Stimulated activated CD8-positive, alpha-beta memory T cell treated with anti-CD3 and anti-CD28 coated beads, Interleukin-12 subunit alpha, Interleukin-12 subunit beta, amount 100 ng/mL, for 4 hours (primary cell): ENCODE measurements at places on chromosomes 13 and 19.
A peak's percentile ranks its signal among the peaks of the same experiment; 100 is the strongest.

- DNase-seq, result no peak
Measured at GRCh38 chr19:46907880-46908279, 47.1 kb downstream of the ARHGAP35 start.

DNA sequence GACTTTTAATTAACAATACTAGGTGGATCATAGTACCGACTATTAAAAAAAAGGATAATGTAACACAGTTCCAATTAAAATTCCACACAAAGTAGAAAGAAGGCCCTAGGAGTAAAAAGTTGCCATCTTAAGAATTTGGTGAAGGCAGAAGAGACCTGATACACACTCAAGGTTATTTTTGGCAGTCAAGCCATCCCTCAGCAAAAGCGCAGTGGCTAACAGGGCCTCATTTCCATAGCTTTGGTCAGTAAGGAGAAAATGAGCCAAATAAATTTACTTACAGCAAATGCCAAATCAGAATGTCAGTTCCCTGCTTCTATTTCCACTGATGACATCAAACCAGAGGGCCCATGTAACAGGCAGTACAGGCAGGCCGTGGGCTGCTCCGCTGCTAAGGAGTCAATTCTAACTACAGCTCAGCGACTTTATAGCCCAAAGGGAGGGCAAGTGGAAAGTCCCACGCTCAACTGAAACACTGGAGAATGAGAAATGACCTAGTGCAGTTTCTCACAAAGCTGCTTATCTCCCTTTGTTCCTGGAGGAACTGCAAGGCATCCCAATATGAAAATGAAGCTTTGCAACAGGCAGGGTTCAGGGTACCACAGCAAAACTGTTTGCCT lies 6.3 kb downstream of the ARGLU1 start:
- DNase-seq, result no peak

DNA sequence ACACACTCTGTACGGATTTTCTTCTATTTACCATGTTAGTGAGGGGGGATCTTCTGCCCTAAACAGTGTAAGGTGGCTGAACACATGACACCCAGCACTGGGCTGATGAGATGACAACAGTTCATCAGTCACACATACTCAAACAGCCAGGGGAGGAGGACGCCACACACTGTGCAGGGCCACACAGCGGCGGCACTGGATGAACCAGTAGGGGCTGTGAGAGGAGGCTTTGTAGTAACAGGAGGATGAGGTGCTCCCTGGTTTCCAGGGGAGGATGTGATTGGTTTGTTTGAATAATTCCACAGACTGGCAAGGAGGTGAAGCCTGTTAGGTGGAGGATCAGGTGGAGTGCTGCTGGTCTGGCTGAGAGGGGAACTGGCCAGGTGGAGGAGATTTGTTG lies 16.3 kb upstream of the GTF3A start:
- no peak for DNase-seq

DNA sequence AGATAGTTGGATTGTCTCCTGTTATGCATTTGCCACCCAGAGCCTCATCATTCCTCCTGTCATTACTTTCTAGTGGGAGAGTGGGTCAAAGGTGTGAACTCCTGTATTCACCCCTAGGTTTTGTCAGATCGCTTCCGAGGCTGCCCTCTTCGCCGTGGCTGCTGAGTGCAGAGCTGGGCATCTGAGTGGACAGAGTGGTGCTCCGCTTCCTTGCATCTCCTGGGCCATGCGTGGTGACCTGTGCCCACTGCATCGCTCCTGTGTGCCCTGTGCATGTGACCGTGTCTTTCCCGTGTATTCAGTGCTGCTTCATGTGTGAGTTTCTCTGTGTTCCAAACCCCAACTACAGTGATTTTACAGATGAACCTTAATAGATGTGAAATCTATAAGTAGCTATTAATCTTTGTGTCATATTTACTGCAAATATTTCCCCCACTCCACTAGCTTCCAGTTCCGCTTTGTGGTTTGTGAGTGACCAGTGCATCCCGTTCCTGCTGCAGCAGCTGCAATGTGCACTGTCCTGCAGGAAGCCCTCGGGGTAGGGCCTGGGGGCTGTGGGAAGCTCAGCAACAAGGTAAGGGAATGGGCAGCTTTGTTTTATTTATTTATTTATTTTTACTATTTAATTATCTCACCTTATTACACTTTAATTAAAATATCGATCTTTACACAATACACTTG lies 53.1 kb downstream of the C13orf46 start:
- DNase-seq, result no peak

DNA sequence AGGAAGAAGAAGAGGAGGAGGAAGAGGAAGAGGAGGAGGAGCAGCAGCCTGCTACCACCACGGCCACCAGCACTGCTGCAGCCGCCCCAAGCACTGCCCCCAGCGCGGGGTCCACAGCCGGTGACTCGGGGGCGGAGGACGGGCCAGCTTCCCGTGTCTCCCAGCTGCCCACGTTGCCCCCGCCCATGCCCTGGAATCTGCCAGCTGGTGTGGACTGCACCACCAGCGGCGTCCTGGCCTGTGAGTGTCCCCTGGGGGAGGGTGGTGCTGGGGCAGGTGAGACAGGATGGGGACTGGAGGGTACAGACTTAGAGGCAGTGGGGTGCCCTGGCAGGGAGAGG lies 11.4 kb downstream of the SCAF1 start:
- no peak for DNase-seq

- DNase-seq, result no peak
Measured at GRCh38 chr13:50286324-50286723, 271.1 kb downstream of the KCNRG start.

DNA sequence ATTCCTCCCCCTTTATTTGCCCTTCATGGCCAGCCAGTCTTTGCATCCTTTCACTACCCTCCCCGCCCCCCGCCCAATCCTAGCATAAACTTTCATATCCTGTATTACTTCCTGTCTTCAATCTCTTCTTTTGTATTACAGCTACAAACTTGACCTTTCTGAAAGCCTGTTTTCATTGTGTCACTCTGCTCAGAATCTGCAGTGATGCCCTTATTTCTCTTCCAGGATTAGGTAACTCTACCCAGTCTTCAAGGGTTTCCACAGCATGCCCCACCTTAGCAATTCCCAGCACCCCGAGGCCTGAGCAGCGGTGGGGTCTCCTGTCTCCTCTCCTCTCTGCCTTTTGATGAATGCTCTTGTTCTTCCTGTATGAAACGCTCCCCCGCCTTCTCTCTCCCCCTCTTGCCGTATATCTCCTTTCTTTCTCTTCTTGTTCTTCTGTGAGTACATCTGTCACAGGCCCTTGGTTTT lies 145.6 kb downstream of the SHISA2 start:
- no peak for DNase-seq

DNA sequence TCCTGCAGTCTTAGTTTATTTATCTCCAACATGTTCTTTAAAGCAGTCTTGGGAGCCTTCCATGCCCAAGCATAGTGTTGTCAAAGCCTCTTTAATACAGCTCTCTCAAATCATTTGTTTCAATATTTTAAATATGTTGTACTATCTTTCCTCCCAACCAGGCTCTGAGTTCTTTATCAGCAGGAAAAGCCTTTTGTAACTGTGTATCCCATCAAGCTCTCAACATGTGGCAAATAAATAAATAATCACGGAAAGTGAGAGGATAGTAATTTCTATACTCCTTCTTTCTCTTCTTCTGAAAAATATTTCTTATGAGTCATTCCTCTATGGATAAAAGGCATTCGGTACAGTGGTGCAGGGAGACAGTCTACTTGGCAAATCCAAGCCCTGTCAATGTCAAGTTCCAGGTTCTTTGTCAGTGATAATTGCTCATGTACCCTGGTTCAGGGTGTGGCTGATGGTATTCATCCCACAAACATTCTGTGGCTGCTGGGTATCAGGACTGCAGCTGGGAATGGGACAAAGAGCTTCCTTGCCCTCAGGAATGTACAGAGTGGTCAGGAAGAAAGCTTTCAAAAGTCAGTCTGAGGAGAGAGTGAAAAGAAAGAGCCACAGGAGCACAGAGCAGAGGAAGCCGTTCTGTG lies 384.3 kb downstream of the EFNB2 start:
- DNase-seq, result no peak

GRCh38 chr19:41426952-41427646 lies at the start of gene B3GNT8:
Gene B3GNT8 (minus strand): TSS chr19:41427374. CDS start chr19:41426778, 596 bp downstream.
- peak; percentile 17 for DNase-seq

DNA sequence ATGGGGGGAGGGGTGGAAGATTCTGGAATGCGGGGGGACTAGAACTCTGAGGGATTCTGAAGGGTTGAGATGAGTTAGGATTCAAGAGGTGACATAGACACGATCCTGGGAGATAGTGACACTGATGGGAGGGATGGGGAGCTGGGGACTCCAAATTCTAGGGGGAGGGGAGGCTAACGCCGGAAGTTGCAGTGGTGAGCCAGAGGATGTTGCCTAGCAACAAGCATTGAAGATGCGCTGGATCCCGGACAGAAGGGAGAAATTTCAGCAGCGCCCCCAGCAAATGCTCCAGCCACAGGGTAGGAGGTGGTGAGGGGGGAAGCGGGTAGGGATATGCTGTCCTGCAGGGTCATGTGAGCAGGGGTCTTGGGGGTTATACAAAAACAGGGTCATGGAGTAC lies 6.9 kb upstream of the LTBP4 start:
- DNase-seq, result no peak

- DNase-seq, result no peak
Measured at GRCh38 chr13:43874504-43875092, 4.9 kb downstream of the CCDC122 start.

DNA sequence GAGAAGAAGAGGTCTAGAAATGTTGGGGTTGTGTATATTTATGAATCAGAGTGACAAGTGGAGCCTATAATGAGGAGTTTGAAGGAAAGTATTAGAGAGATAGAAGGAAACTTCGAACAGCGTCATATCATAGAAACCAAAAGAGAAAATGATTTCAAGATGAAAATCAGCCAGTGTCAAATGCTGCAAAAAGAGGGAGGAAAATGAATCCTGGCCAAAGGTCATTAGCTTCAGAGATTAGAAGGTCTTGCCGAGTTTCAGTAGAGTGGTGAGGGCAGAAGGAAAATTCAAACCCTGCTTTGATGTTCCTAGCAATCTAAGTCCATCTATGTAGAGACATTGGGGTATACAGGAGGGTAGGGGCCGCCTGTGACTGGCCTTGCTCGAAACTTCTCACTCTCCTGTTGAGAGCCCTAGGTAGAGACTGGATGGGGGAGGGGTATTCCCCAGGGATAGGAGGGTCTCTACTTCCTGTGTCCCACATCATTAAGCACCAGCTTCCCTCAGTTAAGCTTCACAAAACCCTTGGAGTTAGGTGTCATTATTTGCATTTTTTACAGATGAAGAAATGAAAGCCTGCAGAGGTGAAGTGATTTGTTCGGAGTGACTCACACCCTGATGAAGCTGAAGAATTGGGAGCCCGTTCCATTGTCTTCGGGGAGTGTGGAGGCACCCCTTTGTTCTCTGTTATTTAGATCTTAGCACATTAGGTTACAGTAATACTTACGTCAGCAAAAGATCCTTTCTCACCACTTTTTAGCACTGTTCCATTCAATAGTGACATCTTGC lies 62.8 kb downstream of the FGF9 start:
- no peak for DNase-seq

GRCh38 chr19:36638862-36639510 lies 27.7 kb downstream of the ZNF461 start:
- no peak for DNase-seq

DNA sequence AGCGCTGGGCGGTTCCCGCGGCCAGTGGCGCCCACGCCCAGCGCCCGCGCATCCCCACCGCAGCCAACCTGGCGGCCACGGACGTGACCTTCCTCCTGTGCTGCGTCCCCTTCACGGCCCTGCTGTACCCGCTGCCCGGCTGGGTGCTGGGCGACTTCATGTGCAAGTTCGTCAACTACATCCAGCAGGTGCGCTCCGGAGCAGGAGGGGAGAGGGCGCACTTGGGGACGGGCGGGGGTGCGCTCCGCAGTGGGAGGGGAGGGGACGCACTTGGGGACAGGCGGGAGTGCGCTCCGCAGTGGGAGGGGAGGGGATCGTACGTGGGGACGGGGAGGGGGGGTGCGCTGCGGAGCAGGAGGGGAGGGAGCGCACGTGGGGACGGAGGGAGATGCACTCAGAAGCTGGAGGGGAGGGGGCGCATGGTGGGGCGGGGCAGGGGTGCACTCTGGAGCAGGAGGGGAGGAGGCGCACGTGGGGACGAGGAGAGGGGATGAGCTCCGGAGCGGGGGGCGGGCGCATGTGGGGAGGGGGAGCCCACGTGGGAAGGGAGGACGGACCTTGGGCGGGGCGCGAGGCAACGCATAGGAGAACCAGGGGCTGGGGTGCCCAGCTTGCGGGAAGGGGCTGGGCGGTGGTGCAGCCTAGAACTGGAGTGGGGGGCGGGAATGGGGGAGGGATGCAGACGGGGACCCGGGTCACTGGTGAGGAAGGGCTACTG lies 1.5 kb downstream of the KISS1R start:
- DNase-seq, result no peak

DNA sequence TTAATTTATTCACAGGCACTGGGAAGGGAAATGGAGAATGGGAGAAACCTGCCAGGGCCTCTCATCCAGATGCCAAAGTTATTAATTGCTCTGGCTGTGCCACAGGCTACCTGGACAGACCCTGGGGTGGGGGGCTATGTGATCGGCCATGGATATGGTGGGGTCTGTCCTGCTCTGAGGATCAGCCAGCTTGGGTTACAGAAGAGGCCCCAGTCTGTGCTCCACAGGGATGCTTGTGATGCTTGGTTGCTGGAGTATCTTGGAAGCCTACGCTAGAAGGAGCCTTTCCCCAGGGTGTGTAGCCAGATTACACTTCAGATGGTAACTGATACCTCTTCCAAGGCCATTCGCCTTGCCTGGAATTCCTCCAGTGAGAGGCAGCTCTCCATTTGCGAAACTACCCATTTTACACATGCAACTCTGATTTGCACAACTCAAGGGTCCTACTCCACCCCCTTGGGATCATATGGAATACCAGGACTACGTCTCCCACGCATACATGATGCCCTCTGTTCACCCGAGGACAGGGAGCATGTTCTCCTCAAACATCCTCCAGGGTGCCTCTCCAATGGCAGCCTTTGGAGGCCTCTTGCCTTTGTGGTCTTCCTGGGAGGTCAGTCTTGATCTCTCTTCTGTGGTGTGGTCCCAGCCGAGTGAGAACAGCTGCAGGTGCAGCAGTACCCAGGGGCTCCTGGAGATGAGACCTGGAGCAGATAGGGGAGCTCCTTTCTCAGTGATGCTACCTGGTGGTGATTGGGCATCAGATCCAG lies 186.6 kb upstream of the TSHZ3 start:
- no peak for DNase-seq

- no peak for DNase-seq
Measured at GRCh38 chr13:71291842-71292146, 575.2 kb downstream of the DACH1 start.

- no peak for DNase-seq
Measured at GRCh38 chr19:14127176-14127575, 9.2 kb downstream of the ASF1B start.

GRCh38 chr19:58181902-58182576 lies 822 bp upstream of the ZNF274 start:
- DNase-seq, result peak; percentile 32

GRCh38 chr13:22931576-22931975 lies 249.2 kb upstream of the SGCG start:
- no peak for DNase-seq
